ENCODE measurements at places on chromosomes 13 and 19. TPM values are rescaled to one million over a fixed set of nuclear protein-coding genes. Genes with fewer than 3 reads are reported as not detected.

LGALS4 gene
- not detected for total RNA-seq

PEAK3 gene
- total RNA-seq = not detected

C19orf73 gene
- total RNA-seq = 1.3 TPM

SPACA4 gene
- not detected for total RNA-seq

MYPOP gene
- total RNA-seq = 1.6 TPM

ARHGAP33 gene
- 14.5 TPM for total RNA-seq

TSSK6 gene
- 1.1 TPM for total RNA-seq

ADGRE3 gene
- total RNA-seq = not detected

OR7D2 gene
- total RNA-seq = not detected

FLT1 gene
- 0.11 TPM for total RNA-seq

PDE4A gene
- total RNA-seq = 1.6 TPM

TMEM143 gene
- 11.0 TPM for total RNA-seq

CAPN12 gene
- total RNA-seq = 4.3 TPM

KIR2DL3 gene
- not detected for total RNA-seq

NKPD1 gene
- total RNA-seq = 2.9 TPM

IGFL3 gene
- total RNA-seq = not detected

SPC24 gene
- 31.9 TPM for total RNA-seq

LGALS16 gene
- not detected for total RNA-seq

GJB2 gene
- not detected for total RNA-seq

NBEA gene
- total RNA-seq = 1.2 TPM

CLEC4G gene
- not detected for total RNA-seq

URI1 gene
- 53.2 TPM for total RNA-seq

ZNF93 gene
- total RNA-seq = 8.4 TPM

MED16 gene
- total RNA-seq = 25.5 TPM

KLF12 gene
- total RNA-seq = 35.7 TPM

SPRYD7 gene
- total RNA-seq = 7.7 TPM

KLK6 gene
- total RNA-seq = 0.39 TPM

FPR1 gene
- 0.11 TPM for total RNA-seq

NXNL1 gene
- total RNA-seq = not detected

GPR18 gene
- total RNA-seq = not detected

S1PR5 gene
- not detected for total RNA-seq

ZNF14 gene
- total RNA-seq = 3.7 TPM

LRG1 gene
- total RNA-seq = not detected

KLK2 gene
- not detected for total RNA-seq

LINGO3 gene
- total RNA-seq = not detected

C19orf67 gene
- 1.2 TPM for total RNA-seq

ZNF793 gene
- 7.5 TPM for total RNA-seq

TJP3 gene
- total RNA-seq = 0.39 TPM

MAP4K1 gene
- not detected for total RNA-seq

KEAP1 gene
- total RNA-seq = 52.8 TPM
